ENCODE measurements at places on chromosomes 4 and X. TPM values are rescaled to one million over a fixed set of nuclear protein-coding genes. Genes with fewer than 3 reads are reported as not detected.

GRCh38 chr4:168614281-168615057, 117.6 kb downstream of the PALLD start:
- DNase-seq: no peak
- no peaks in the 10 kb centered on the region for H3K36me3 ChIP-seq
- H3K4me3 ChIP-seq: no peak overlapping the region
- no peaks in the 10 kb centered on the region for H3K27me3 ChIP-seq

DNA sequence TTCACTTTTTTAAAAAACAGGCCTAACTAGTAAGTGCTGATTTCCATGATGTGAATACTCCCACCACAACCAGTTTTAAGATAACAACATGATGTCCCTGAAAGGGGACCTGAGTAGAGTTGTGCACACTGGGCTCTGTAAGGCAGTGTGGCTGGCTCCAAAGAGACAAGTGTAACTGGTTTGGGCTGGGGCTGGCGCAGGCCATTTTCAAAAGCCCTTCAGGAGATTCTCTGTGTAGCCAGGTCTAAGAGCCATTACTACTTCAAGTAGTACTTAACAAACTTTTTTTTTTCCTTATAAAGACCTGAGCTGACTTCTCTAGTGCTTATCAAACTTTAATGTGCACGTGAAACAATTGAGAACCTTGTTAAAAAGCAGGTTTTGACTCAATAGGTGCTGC, 4.3 kb downstream of the QRFPR start:
- H3K4me1 ChIP-seq: no peaks in the 10 kb centered on the region
- no peak overlapping the region for H3K27ac ChIP-seq
- peaks cover 15% of the 10 kb centered on the region for H3K27me3 ChIP-seq
- DNase-seq: no peak

GRCh38 chr4:84948056-84948455, 18.4 kb downstream of the WDFY3 start:
- no peaks in the 10 kb centered on the region for H3K36me3 ChIP-seq
- no peaks in the 10 kb centered on the region for H3K27me3 ChIP-seq
- DNase-seq: no peak
- no peak overlapping the region for H3K27ac ChIP-seq
- H3K4me1 ChIP-seq: peaks cover 25% of the 10 kb centered on the region
- H3K4me3 ChIP-seq: no peak overlapping the region

The GNL3L gene
- total RNA-seq: 37.5 TPM

DNA sequence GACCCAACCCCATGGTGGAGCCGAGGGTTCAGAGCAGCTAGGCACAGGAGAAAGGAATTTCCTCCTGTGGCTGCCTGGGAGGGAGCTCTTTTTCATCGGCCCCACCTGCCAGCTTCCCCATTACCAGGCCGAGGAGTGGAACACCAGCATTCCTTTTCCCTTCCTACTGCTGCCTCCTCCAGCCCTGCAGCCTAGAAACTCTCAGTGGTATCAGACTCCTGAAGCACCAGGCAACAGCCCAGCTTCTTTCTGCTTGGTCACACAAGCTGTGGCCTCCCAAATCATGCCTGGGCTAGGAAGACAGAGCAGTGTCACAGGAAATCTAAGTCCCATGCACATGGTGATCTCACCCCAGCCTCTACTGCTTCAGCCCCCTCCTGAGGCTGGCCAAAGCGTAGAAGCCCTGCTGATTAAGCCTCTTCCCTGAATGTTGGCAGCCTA, 30.1 kb downstream of the RTL5 start:
- H3K27me3 ChIP-seq: peaks cover 30% of the 10 kb centered on the region
- H3K36me3 ChIP-seq: no peaks in the 10 kb centered on the region
- no peaks in the 10 kb centered on the region for H3K4me1 ChIP-seq
- no peak for DNase-seq
- H3K27ac ChIP-seq: no peak overlapping the region
- H3K4me3 ChIP-seq: no peak overlapping the region

The F11 gene
- 0.19 TPM for total RNA-seq

GRCh38 chr4:70703619-70704214, 15.4 kb downstream of the UTP3 start:
- H3K4me1 ChIP-seq: peaks cover 11% of the 10 kb centered on the region
- peak overlapping the region; percentile 84 for H3K4me3 ChIP-seq
- H3K36me3 ChIP-seq: no peaks in the 10 kb centered on the region
- H3K27me3 ChIP-seq: no peaks in the 10 kb centered on the region
- peak overlapping the region; percentile 97 for H3K27ac ChIP-seq
- DNase-seq: no peak

The TBC1D9 gene
- total RNA-seq: 27.7 TPM

The RAB40AL gene
- total RNA-seq: 0.80 TPM

GRCh38 chr4:175784986-175785525, 27.0 kb downstream of the GPM6A start:
- H3K36me3 ChIP-seq: no peaks in the 10 kb centered on the region
- no peak overlapping the region for H3K27ac ChIP-seq
- DNase-seq: no peak

The CYLC1 gene
- total RNA-seq: not detected

DNA sequence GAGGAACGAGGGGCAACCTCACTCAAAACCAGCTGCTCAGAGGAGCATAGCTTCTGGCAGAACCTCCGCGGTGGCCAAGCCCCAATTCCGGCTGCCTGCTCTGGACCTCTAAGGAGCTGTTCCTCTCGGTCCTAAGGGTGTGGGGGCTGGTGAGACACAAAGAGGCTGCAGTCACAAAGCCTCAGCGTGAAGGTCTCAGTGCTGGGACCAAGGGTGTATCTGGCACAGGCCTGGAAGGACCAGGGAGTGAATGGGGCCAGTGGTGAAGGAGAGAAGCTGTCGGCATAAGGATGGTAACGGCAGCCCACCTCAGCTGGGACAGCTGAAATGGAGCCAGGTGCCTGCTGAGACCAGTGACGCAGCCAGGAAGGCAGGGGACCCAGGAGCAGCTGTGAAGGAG, 5.3 kb downstream of the PDE6B start:
- no peaks in the 10 kb centered on the region for H3K27me3 ChIP-seq
- no peaks in the 10 kb centered on the region for H3K4me1 ChIP-seq
- H3K4me3 ChIP-seq: no peak overlapping the region
- no peaks in the 10 kb centered on the region for H3K36me3 ChIP-seq

The CORIN gene
- 0.84 TPM for total RNA-seq

- peaks cover 17% of the 10 kb centered on the region for H3K27me3 ChIP-seq
- DNase-seq: no peak
- H3K27ac ChIP-seq: no peak overlapping the region
- no peak overlapping the region for H3K4me3 ChIP-seq
These were observed 88.3 kb downstream of the MSN start for GRCh38 chrX:65755786-65756185.

The HGFAC gene
- total RNA-seq: 0.83 TPM

DNA sequence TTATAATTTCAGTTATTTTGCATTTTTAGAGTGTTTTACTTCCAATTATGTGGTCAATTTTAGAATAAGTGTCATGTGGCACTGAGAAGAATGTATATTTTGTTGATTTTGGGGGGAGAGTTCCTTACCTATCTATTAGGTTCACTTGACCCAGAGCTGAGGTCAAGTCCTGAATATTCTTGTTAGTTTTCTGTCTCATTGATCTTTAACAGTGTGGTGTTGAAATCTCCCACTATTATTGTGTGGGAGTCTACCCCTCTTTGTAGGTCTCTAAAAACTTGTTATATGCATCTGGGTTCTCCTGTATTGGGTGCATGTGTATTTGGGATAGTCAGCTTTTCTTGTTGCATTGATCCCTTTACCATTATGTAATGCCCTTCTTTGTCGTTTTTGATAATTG, 127.0 kb upstream of the ZDHHC15 start:
- H3K27ac ChIP-seq: no peak overlapping the region
- no peaks in the 10 kb centered on the region for H3K36me3 ChIP-seq
- no peaks in the 10 kb centered on the region for H3K4me1 ChIP-seq
- DNase-seq: no peak
- H3K27me3 ChIP-seq: no peaks in the 10 kb centered on the region
- H3K4me3 ChIP-seq: no peak overlapping the region

DNA sequence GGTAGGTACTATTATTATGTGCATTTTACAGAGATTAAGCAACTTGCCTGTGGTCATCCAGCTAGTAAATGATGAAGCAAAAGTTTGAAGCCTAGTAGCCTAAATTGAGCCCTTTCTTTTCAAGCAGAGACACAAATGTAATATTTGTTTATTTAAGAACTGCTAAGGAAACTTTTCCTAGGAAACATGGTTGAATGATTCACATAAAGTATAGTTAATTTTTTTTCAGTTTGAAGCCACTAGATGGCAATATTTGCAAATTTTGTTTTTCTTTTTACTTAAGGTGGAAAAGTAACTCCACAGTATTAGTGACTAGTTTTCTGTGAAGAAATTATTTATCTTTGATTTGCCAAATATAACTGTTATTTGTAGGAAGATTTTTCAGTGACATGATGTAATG, 52.8 kb upstream of the ANKRD17 start:
- DNase-seq: no peak
- H3K4me1 ChIP-seq: no peaks in the 10 kb centered on the region
- H3K27ac ChIP-seq: no peak overlapping the region
- H3K36me3 ChIP-seq: no peaks in the 10 kb centered on the region
- H3K27me3 ChIP-seq: no peaks in the 10 kb centered on the region

The NR0B1 gene
- 65.8 TPM for total RNA-seq

The GPR34 gene
- 6.3 TPM for total RNA-seq

GRCh38 chrX:37348231-37348970, 763 bp upstream of the PRRG1 start:
- no peak overlapping the region for H3K4me3 ChIP-seq
- H3K36me3 ChIP-seq: no peaks in the 10 kb centered on the region
- peaks cover 9% of the 10 kb centered on the region for H3K27me3 ChIP-seq

DNA sequence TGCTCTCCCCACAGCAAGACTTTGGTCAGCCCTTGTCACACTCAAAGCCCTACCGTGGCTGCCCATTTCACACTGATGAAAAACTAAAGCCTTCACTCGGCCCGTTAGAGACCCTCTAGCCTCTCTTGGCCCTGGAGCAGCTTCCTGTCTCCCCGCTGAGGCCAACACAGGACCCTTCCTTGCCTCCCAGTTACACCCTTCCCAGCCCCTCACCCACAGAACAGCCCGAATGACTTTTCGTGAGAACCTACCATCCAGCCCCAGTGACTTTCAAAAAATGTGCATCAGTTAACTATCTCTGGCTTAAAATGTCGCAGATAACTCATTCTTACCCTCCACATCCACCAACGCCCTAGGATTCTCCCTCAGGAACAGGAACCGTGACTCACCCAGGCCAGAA, 756 bp upstream of the TAF9B start:
- no peak overlapping the region for H3K27ac ChIP-seq
- H3K4me3 ChIP-seq: no peak overlapping the region
- H3K4me1 ChIP-seq: no peaks in the 10 kb centered on the region
- no peak for DNase-seq
- H3K36me3 ChIP-seq: no peaks in the 10 kb centered on the region
- no peaks in the 10 kb centered on the region for H3K27me3 ChIP-seq

The ITGB1BP2 gene
- total RNA-seq: 0.80 TPM

- no peaks in the 10 kb centered on the region for H3K4me1 ChIP-seq
- no peaks in the 10 kb centered on the region for H3K36me3 ChIP-seq
- DNase-seq: no peak
- no peak overlapping the region for H3K4me3 ChIP-seq
- no peak overlapping the region for H3K27ac ChIP-seq
These were observed 238.1 kb upstream of the AGA start for GRCh38 chr4:177680308-177680707.

DNA sequence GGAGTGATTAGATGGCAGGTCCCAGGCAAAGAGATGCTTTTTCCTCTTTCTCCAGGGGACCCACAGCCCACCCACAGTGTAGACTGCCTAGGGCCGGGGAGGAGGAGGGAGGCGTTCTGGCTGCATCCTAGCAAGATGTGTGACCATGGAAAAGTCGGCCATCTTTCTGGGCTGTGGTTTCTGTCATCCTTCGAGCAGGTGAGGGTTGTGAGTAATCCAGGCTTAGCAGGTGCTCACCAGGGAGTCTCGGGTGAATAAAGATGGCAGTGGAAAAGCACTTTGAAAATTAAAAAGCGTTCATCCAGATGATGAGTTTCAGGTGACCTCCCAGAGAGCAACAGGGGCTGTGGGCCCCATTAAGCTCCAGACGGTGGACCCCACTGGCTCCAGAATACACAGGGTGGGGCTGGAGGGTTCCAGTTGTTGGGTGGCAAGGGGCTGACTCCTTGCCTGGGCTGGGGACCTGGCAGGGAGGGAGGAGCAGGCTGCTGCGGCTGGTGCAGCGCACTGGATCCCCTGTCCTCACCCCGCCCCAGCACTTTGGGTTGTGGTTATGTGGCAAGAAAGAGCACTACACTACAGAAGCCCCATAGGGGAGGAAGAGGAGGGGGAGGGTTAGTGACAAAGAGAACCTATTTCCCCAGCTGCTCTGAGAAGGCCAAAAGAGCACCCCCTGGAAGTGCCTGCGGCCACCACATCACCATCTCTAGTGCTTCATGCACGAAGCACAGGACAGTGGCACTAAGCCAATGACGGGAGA, 23.7 kb downstream of the ELF4 start:
- H3K27me3 ChIP-seq: no peaks in the 10 kb centered on the region
- H3K36me3 ChIP-seq: no peaks in the 10 kb centered on the region
- no peaks in the 10 kb centered on the region for H3K4me1 ChIP-seq
- no peak overlapping the region for H3K27ac ChIP-seq

The LDB2 gene
- 34.1 TPM for total RNA-seq

DNA sequence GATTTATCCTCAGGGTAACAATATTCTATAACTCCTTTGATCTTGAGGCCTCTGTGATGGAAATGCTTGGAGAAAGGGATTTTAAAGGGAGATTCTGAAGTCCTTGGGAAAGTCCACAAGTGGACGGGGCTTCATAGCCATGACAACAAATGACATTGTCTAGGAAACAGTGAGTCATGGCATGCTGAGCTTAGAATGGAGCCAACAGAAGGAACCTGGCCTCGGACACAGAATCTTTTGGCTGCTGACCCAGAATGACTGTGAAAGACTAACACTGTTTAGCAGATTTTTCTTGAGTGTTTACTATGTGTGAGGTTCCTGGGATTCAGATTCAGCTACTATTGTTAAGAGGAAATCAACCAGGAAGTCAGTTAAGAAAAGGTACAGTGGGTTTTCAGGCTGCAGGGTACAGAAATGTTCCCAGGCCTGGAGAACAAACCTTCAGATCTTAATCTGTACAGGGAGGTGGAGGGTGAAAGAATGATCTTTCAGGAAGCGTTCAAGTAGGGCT, 18.1 kb upstream of the CXCL2 start:
- H3K4me3 ChIP-seq: no peak overlapping the region
- H3K4me1 ChIP-seq: no peaks in the 10 kb centered on the region
- peak; percentile 93 for DNase-seq
- H3K27me3 ChIP-seq: no peaks in the 10 kb centered on the region
- H3K36me3 ChIP-seq: no peaks in the 10 kb centered on the region

DNA sequence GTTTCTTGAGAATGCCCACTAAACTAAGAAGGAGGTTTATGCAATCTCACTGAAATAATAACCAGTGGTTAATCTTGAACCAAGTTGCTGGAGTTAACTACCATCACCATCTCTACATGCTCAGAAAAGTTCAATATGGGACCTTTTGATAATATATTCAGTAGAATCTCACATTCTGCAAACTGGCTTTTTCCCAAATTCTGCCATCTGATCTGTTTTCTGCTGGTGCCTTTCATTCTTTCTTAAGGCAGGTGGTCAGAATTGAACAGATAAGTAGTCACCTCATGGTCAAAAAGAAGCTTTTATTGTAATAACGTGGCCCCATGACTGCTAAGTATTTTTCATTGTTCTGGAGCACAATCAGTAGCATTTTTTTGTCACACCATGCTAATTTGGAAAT, 229.0 kb upstream of the GK2 start:
- no peaks in the 10 kb centered on the region for H3K4me1 ChIP-seq
- H3K27ac ChIP-seq: no peak overlapping the region
- H3K27me3 ChIP-seq: no peaks in the 10 kb centered on the region
- DNase-seq: no peak
- no peak overlapping the region for H3K4me3 ChIP-seq
- no peaks in the 10 kb centered on the region for H3K36me3 ChIP-seq

The NDNF gene
- total RNA-seq: 3.6 TPM

Measured in adrenal gland (tissue), 19 donors.